Activated T-cell treated with anti-CD3 and anti-CD28 coated beads, Interleukin-2, amount 50 U/mL, for 72 hours (primary cell): ENCODE measurements at places on chromosomes 6 and 20.

- no peak for DNase-seq
These were observed 28.5 kb downstream of the SLX4IP start for GRCh38 chr20:10463622-10464021.

DNA sequence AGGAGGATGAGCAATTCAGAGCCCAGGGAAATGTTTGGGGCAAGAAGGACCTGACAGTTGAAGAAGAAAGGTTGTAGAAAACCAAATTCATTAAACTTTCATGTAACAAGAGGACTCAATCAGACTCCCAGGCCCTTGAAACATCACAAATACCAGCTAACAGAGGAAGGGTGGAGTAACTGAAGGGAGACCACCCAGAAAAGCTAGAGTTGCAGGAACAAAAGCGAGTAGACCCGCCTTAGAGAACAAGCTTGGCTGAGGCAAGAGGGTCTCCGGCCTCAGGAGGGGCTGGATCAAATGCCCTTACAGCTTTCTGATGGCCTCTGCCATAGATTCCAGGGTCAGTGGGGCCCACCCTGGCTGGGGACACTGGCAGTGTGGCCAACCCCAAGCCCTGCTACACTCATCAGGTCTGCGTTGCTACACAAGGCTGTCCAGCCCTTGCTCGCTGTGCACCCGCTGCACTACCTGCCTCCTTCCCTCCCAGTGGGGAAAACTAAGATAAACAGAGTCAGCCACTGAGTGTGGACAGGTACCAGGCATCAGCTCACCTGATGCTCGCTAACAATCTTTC, 110.0 kb downstream of the SLC23A2 start:
- DNase-seq: no peak

GRCh38 chr6:157791450-157791849, 31.6 kb upstream of the SNX9 start:
- no peak for DNase-seq

DNA sequence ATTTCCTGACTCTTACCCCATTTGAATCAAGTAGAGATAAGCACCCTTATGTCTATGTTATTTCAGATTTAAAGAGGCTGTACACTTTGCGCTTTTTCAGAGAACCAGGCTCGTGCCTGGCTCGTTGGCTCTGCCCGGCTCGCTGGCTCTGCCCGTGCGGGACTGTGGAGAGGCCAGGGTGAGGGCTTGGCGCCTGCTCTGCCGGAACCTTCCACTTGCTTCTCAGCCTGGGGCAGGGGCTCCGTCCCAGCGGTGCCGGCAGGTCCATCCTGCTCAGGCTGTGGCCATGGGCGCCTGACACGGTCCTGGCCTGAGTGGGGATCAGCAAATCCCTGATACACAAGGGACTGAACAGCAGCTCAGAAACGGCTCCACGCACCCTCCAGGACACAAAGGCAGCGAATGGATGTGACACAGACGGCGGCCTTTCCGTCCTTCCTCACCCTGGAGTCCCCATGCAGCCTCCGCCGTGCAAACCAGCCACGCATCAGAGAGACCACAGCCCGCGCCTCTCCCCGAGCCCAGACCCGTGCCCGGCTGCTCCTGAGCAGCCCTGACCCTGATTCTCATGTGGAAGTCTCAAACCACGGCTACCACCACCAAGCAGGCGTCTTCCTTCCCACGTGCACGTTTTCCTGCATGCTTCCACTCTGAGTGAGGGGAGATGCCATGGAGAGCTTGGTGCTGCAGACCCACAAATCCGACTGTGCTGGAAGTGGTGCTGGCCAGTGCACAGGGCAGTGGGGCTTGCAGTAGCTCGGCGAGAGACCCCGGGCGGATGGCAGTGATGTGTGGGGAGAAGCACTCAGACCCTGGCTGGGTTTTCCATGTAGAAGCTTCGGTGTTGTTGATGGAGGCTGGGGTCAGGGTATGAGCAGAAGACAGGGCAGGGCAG, 233.9 kb downstream of the ERMARD start:
- DNase-seq: no peak

GRCh38 chr6:38113825-38114576, 294.5 kb downstream of the ZFAND3 start:
- no peak for DNase-seq

DNA sequence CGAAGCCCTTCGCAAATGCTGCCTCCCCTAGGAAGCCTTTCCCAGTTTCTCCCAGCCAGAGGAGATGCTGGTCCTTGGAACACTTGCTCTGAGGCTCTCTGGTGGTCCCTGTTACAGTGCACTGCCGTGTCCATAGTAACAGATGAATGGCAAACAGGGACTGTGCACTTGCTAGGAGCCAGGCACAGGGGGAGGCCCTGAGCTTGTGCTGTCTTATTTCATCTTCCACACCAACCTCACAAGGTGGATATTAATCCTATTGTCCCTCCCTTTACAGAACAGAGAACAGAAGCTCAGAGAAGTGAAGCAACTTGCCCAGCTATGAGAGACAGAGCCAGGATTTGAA, 19.0 kb downstream of the SRC start:
- no peak for DNase-seq

GRCh38 chr20:986733-987355, 15.3 kb downstream of the RSPO4 start:
- DNase-seq: no peak

- DNase-seq: no peak
These were observed 295.5 kb upstream of the ADGRB3 start for GRCh38 chr6:68339488-68340131.

DNA sequence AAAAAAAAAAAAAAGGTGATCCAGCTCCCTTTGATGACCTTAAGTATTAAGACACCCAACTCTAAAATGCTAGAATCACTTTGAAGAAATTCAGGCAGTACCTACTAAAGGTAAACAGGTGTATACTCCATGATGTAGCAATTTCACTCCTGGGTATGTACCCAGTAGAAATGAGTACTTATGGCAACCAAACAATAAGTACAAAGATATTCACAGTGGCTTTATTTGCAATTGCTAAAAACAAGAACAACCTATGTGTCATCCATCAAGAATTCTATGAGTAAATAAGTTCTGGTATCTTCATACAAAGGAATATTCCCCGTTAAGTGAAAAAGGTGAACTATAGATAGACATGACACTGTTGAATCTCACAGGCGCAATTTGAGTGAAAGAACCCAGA, 29.4 kb downstream of the MDGA1 start:
- DNase-seq: no peak

- DNase-seq: no peak
These were observed 319.3 kb upstream of the CITED2 start for GRCh38 chr6:139693735-139694134.

- peak; percentile 69 for DNase-seq
These were observed 768 bp upstream of the FYN start for GRCh38 chr6:111874025-111874415.

GRCh38 chr6:44036699-44037101, 90.6 kb downstream of the MRPL14 start:
- DNase-seq: no peak

DNA sequence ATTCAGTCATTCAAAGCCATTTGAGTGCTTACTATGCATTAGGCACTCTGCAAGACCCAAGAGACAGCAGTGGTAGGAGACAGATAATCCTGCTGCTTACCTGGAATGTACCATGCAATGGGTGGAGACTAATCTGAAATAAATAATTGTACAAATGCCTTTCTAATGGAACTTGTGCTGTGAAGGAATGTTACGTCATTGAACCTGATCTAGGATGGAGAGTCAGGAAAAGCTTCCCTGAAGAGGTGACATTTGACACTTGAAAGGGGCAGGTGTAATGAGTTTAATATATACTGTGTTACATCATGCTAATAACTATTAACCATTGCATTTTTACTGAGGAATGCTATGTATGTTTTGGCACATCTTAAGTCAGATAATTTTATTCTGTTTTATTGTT, 491.0 kb upstream of the FLRT3 start:
- no peak for DNase-seq

- DNase-seq: no peak
These were observed 60.8 kb downstream of the STX11 start for GRCh38 chr6:144211160-144211559.

DNA sequence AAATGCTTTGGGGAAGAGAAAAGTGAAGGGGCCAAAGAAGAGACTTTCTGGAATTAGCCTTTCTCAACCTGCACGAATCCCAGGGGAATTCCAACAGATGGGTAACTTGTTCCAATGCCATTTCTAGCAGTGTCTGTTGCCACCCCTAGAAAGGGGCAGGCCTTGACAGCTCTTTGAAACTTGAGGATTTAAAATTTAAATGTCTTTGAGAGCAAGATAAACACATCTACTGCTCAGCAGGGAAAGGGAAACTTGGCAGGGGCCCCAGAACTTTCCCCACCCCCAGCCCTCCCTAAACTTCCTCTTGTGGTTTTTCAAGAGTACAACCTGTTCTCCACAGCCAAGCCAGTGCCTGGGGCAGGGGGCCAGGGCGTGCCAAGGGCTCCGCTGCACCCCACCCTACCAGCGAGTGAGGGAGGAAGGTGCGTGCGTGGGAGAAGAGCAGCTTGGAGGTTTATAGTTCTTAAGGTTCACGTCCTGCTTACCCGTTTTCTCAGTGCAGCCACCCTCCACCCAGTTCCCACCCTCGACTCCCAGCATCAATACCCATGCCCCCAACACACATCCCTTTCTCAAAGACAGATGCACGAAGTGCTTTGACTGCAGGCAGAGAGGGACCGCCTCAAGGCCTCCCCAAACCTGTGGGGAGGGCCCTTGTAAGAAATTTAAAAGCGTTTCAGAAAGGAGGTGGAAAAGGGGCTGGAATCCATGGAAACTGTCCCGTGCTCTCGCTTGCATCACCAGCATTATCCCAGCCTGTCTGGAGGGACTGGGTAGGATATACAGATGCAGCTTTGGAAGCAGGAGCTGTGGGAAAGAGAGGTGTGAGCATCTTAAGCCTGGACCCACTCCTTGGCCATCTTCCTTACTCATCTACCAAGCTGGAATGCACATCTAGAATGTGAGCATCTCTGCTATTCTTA, 4.5 kb upstream of the TAF8 start:
- DNase-seq: no peak

GRCh38 chr20:49747707-49748524, 34.2 kb upstream of the B4GALT5 start:
- no peak for DNase-seq

GRCh38 chr6:98775205-98775604, 59.2 kb upstream of the POU3F2 start:
- DNase-seq: no peak

- DNase-seq: peak; percentile 77
These were observed 44.9 kb upstream of the ID1 start for GRCh38 chr20:31560094-31560745.

DNA sequence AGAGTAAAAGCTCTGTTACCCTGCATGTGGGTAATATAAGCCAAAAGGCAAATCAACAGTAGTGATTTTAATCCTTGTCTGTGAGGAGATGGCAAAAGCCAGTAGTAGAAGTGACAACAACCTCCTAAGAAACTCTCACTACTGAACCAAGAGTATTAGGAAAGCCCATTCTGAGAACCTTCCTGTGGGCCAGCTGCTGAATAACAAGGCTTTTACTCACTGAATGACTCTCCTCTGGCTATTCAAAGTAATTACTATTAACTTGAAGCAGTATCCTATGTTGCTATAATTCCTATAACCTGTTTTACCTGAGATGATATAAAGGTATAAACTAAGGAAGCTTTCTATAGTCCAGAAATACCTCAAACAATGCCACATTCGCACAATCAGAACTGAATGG, 55.1 kb downstream of the CHD6 start:
- no peak for DNase-seq

- peak; percentile 27 for DNase-seq
These were observed 818 bp upstream of the AP5S1 start for GRCh38 chr20:3819411-3820047.

GRCh38 chr6:170149681-170150589, 140.9 kb downstream of the DLL1 start:
- DNase-seq: no peak

DNA sequence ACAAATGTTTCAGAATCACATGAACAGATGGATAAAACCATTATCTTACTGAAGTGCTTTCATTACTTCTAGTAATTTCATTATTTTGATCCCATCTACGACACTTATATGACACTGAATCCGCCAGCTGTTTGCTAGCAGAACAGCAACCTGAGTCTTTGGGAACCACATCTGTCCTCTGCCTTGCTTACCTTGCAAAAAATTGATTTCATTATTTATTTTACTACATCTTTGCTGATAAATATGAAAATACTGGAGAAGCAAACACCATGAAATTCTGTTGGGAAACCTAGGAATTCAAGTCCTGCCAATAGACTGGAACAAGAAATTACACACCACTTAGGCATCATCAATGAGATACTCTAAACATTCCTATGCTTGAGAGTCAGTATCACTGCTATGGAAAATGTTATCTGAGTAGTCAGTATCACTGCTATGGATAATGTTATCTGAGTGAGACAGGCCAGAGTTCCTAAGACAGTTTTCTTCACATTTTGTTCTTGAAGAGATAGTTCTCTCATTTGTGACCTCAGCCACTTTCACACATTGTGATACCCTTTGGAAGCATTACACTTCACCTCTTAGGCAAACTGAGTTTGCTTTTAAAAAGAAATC, 91.9 kb downstream of the PDE10A start:
- DNase-seq: no peak

GRCh38 chr20:3727401-3728021, 5.0 kb upstream of the HSPA12B start:
- DNase-seq: no peak

DNA sequence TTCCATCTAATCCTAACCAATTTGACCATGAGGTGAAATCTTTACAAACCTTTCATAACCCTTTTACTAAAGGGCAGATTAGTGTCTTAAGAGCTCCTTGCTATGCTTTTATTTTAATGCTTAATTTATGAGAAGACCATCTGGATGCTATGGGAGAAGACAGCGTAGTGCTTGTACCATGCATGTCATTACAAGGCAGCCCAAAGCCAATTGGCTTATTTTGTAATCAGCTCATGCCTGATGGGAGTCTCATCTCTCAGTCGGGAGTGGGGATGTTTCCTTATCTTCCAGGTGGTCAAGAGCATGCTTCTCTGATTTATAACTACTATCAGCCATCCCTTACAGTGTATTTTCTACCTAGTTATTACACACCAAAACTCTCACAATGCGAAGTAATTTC, 304.7 kb downstream of the FARS2 start:
- no peak for DNase-seq
